ENCODE measurements at places on chromosomes 12 and 14.

- DNase-seq: no peak
Measured at GRCh38 chr12:79141776-79142175, 277.2 kb downstream of the SYT1 start.

GRCh38 chr12:125528281-125528680 lies 463.0 kb downstream of the AACS start:
- no peak for DNase-seq

- peak; percentile 80 for DNase-seq
Measured at GRCh38 chr14:69574263-69574953, at the start of gene CCDC177. CCDC177 (minus strand) TSS chr14:69574871; CDS start chr14:69573622, 1,249 bp downstream.

DNA sequence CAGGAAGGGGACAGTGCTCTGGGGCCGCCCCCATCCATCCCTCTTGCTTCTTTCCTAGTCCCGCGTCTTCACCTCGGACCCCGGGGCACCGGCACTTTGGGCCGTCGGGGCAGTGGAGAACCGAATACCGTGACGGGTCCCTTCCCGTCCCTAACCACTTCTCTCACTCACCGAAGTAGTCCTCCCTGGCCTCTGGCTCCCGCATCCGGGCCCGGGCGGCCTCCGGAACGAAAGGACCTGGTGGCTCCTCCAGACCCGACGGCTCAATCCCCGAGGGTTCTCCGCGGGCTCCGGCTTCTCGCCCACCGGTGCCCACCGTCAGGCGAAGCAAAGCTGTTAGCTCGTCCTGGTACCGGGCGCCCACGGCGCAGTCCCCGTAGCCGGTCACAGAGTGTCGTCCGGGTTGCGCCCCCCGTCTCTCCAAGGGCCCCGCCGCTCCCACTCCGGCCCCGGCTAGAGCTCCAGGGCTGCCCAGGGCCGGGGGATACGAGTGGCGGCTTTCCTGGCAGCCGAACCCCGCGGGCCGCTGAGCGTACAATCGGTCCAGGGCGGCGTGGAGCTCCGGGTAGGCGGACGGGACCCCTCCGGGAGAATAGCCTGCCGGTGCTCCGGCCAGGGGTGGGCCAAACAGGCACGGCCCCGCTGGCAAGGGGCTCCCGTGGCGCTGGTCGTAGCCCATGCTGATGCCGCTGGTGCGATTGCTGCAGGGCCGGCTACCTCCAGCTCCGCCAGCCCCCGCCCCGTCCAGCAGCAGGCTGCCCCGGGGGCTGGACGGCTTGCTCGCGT lies 1.1 kb downstream of the AJUBA start:
- no peak for DNase-seq

GRCh38 chr12:6827982-6828780 lies at the start of gene P3H3:
P3H3 (plus strand) TSS chr12:6828407; CDS start chr12:6828441, 34 bp downstream.
- DNase-seq: no peak

- DNase-seq: no peak
Measured at GRCh38 chr12:4189721-4190120, 83.8 kb upstream of the CCND2 start.

GRCh38 chr12:67630373-67631088 lies 18.0 kb upstream of the DYRK2 start:
- DNase-seq: peak; percentile 25

DNA sequence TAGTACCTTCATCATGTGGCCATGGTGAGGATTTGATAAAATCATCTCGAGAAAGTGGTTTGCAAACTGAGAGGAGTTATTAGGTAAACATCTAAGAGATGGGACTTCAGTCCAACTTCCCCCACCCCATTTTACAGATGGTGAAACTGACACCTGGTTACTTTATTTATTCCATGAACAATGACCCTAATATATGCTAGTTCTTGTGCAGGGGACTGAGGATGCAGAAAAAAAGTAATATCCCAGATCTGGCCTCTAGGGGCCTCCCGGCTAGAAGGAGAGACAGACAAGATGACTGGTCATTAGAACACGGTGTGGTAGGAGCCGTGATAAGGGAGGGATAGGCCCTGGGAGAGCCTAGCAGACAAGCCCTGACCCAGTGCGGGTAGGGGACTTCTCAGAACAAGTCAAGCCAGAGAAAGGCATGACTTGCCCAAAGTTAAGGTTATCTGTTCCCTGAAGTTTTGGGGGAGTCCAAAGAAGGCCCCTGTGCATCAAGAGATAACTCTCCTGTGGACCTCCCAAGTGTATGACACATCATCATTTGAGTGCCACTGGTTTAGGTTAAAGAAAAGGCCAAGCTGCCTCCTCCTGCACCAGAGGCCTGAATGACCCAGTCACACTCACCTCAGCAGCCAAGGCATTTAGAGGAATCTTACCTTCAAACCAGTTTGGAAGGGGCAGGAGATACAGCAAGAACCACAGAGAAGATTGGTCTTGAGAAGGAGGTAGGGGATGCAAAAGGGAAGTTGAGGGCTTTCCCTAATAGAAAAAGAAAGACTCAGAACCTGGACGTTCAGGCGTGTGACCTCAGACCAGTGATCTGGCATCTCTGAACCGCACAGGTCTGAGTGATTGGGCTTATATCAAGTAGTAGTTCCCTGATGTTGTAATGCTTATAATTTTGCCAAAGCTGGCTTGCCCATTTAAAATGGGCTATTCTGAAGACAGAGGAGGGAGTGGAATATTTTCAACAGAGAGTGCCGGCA lies 1.6 kb downstream of the CMKLR1 start:
- DNase-seq: peak; percentile 37

- DNase-seq: no peak
Measured at GRCh38 chr14:21917699-21918436, 244.2 kb upstream of the OR4E1 start.

DNA sequence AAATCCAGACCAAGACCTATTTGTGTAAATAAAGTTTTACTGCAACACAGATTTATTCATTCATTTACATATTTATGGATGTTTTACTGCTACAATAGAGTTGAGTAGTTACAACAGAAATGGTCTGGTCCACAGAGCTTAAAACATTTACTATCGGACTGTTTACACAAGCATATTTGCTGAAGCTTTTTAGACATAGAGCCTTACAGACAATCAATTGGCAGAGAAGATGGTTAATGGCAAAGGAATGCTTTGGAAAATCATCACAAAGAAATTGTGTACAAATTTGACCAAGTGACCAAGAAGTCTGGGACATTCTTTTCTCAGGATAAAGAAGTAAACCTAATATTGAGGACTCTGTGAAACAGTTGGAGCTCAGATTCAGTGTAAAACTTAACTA lies 504.3 kb downstream of the SLC16A7 start:
- no peak for DNase-seq

- no peak for DNase-seq
Measured at GRCh38 chr14:85313560-85314207, 216.3 kb upstream of the FLRT2 start.

- DNase-seq: peak; percentile 97
Measured at GRCh38 chr12:56258068-56258819, at the start of gene ANKRD52. ANKRD52 (minus strand) TSS chr12:56258384; CDS start chr12:56258269, 115 bp downstream.

- no peak for DNase-seq
Measured at GRCh38 chr12:115227137-115227615, 543.2 kb upstream of the TBX3 start.

DNA sequence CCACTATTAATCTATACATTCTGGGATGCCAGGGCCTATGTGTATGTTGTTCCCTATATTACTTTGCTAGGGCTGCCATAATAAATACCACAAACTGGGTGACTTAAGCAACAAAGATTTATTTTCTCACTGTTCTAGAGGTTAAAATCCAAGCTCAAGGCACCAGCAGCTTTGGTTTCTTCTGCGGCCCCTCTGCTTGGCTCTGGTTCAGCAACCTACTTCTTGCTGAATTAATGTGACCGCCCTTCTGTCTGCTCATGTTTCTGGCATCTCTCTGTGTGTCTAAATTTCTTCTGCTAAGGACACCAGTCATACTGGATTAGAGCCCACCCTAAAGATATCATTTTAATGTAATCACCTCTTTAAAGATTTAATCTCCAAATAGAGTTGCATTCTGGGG lies 84.7 kb downstream of the ZNF664 start:
- DNase-seq: no peak

DNA sequence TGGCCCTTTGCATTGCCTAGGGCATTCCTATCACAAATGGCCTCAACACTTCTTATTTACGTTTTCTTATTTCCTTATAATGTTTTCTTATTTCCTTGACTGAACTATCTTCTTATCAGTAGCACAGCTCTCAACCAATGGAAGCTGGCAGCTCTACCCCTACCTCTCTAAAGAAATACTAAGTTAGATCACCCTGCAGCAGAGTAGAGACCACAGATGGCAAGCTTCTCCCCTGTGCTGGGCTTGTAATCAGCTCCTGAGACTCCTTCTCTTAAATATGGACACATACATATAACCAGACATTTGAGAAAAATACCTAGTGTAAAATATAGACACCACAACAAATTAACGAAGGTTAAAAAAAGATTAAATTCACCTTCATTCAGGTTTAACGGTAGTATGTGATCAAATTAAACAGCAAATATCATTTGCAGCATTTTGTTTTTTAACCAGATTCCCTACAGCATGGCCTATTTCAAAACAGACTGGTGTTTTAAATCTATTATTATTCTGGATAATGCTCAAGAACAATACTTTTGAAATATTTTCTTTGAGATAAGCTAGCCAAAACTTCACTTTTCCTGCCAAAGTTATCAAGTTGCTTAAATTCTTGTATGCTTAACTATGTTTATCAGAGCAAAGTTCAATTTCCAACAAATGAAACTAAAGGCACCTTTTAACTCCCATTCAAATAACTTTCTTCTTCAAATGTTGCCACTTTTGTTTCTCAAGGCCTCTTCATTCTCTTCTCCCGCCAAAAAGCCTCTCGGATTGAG lies 54.3 kb downstream of the SLC41A2 start:
- DNase-seq: no peak

DNA sequence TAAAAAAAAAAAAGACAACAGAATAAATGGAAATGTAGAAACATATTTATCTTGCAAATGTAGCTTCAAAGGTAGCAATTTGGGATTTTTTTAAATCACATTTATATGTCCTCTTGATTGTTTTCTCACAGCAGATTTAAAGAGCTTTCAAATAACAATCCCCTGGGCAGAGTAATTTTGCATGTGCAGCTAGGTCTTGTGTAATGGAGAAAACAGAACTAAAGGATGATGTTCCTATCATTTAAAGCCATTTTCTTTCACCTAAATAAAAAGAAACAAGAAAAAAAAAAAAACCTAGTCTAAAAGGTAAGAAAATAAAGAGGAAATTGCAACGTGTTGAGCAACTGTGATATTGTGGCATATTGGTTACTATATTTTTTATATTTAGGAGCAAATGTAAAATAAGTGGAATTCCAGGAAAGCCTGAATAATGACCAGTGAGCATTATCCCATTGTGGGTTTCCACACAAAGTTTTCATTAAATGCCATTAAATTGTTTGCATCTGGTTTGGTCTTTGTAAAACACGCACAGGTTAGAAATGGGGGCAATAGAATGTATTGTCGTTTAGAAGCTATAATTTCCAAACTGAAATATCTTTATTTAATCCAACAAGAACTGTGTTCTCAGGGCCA lies 215.6 kb downstream of the SLC6A15 start:
- DNase-seq: no peak

GRCh38 chr12:115411121-115411520 lies 727.1 kb upstream of the TBX3 start:
- DNase-seq: no peak

- DNase-seq: no peak
Measured at GRCh38 chr12:71174146-71174545, 16.3 kb upstream of the TSPAN8 start.

DNA sequence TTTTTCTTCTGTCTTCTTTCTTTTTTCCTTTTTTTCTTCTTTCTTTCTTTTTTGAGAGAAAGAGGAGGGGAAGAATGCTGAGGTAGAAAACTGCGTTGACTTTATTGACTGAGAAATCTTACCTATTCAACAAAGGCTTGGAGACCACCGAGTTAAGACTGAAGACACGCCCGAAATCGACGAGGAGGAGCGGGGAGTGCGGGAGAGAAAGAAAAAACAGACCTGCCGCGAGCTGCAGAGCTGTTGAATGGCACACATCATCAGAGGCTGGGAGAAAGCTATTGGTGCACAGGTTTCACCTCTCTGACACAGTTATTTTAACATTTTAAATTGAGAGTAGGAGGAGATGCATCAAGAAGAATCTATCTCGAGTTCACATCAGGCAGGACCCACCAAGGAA lies 5.1 kb downstream of the ASCL1 start:
- DNase-seq: no peak

GRCh38 chr14:56241461-56241860 lies 123.2 kb downstream of the PELI2 start:
- no peak for DNase-seq

GRCh38 chr12:53213348-53213747 lies 6.3 kb upstream of the ITGB7 start:
- peak; percentile 74 for DNase-seq

DNA sequence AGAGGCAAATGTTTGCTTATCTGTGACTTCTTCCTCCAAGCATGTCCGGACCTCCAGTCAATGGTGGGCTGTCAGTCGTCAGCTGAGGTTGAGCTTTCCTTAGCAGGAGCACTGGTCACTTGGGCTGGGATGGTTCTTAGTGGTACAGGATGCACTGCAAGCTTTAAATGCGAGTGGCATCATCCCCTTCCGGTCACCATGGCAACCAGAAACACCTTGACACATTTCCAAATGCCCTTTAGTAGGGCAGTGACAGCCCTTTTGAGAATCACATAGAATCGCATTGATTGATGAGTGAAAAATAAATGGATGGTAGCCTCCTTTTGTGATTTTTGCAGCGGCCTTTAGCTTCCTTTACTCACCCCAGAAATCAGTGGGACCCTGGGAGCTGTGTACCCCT lies 24.1 kb downstream of the NTF3 start:
- no peak for DNase-seq

DNA sequence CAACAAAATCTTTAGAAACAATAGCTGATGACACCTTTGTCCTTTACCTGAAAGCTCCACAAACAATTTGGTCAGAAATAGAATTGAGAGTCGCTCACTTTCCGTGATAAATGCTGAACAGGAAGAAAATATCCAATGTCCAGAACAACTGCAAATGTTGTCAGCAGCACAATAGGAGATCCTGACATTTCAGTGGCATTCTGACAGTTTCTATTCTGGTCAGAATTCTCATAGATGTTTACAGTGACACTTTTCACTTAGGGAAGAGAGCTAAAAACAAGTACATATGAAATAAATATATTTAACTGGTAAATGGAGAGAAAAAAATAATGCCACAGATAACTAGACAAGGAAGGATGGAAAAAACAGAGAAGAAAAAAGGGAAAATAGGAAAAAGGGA lies 39.1 kb downstream of the MAGOHB start:
- no peak for DNase-seq

Measured in GM12891 (cell line).